ENCODE measurements at places on chromosomes 12 and 14.

DNA sequence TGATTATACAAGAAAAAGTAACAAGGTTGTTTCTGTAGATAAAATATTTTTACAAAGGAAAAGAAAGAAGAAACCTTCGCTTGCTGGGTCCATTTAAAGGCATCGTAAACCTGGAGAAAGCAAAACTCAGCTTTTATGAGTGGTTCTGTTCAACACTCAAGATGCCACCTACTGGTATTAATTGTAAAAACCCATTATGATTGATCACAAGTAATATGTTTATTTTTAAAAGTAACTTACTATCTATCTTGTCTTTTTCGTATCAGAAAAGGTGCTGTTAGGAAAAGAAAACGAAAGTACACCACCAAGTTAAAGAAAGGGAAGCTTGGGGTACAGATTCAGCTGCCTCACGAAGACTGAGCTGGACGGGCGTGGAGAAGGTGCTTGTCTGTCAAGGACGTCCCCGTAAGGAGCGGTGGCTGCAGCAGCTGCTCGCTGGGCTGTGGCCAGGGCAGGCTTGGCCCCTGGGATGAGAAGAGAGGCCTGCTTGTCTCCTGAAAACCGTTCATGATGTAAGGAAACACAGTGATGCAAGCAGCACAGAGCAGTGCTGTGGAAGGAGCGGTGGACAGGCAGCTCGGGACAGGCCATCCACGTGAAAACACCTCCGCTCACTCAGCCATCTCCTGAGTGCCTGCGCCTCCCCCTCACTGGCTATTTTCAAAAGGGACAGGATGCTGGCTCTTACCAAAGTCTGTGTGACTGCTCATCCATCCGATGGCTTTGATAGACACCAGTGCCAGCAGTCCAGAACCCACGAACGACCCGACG lies 25.0 kb downstream of the SLC15A4 start:
- DNase-seq = no peak

DNA sequence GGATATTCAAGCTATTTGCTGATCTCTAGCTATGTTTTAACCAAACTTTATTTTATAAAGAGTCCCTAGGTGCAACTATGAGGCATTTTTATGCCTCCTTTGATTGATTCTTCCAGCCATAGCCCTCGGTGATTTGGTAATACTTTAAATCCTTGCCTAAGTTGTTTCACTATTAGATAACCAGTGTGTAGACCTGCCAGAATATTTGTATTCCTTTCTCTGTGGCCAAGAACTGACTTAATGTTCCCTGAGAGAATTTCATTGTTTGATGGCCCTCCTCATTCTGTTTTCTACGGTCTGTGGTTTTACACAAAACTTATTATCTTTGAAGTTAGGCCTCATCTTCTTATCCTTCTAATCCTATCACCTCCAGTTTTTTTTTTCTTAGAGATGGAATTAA lies 109.7 kb upstream of the MDGA2 start:
- DNase-seq = no peak

GRCh38 chr14:22689199-22689598 lies 45.0 kb upstream of the OR6J1 start:
- DNase-seq = no peak

DNA sequence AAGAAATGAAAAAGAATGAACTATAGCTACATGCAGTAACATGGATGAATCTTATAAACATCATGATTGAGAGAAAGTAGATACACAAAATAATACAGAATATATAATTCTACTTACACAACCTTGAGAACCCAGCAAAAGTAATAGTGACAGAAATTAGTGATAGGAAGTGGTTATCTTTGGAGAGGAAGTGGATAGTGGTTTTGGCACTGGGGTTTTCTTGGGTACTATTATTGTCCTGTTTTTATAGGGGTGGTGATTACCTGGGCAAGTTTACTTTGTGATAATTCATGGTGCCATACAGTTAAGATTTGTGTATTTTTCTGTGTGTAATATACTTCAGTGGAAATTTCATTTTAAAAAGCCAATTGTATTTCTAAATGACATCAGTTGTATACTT lies 352.7 kb downstream of the AEBP2 start:
- no peak for DNase-seq

DNA sequence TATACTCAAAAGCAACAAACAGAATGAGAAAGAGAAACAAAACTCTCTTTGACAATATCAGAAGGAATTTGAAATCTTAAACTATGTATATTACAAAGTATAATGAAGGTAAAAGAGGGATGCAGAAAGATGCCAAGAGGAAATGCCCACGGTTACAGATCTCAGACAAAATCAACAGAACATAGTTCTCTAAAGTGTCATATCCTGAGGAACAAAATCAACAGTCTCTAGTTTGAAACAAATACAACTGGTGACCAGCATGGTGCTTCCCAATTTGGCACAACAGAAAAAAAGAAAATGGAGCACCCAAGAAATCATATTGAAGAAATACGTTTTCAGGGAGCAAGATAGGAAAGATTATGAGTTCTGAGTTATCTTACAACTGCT lies 116.5 kb downstream of the METTL25 start:
- no peak for DNase-seq

DNA sequence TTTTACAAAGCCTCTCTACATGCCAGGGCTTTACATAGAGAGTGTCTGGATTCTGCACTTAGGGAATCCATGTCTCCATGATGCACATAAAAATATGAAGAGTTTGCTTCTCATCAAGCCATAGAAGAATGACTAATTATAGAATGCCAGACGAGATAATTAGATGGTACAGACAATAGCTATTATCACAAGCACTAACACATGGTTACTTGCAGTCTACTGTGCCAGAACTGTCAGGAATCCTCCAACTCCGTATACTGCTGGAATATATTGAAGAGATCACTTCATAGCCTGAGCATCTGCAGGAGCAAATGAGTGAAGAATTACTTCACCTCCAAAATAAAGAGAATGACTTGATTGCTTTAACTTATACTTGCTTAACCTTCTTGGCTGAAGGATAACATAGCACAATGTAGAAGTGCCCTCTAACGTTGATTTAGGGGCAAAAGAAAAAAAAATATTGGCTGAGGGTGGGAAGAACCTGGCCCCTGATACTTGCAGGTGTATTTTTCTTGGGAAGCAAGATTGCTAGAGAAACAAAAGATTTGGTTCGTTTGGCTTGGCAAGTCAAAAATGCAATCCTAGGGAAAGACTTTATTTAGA lies 272.8 kb upstream of the FAR2 start:
- no peak for DNase-seq

DNA sequence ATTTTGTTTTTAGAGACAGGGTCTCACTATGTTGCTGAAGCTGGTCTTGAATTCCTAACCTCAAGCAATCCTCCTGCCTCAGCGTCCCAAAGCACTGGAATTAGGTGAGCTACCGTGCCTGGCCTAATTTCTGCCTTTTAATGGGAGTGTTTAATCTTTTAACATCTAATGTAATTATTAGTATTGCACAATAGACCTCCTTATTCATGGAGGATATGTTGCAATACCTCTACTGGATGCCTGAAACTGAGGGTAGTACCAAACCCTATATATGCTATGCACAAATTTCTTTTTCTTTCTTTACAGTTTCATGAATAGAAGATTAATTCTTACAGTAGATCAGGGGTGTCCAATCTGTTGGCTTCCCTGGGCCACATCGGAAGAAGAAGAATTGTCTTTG lies 47.8 kb downstream of the MYRFL start:
- no peak for DNase-seq

GRCh38 chr14:89807151-89807550 lies 147.4 kb downstream of the EFCAB11 start:
- DNase-seq = no peak

DNA sequence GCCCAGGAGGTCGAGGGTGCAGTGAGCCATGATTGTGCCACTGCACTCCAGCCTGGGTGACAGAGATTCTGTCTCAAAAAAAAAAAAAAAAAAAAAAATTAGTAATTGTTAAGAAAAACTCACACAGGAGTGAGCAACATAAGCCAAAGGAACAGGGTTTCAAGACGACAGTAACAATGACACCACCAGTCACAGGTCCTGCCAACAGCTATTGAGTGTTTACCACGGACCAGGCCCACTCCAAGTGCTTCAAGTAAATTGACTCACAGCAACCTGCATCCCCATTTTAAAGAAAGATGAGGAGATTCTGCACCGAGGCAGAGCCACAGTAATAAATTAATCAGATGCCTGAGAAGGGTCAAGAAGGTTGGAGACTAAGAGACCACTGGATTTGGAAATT lies 194.5 kb downstream of the DPF3 start:
- DNase-seq = no peak

DNA sequence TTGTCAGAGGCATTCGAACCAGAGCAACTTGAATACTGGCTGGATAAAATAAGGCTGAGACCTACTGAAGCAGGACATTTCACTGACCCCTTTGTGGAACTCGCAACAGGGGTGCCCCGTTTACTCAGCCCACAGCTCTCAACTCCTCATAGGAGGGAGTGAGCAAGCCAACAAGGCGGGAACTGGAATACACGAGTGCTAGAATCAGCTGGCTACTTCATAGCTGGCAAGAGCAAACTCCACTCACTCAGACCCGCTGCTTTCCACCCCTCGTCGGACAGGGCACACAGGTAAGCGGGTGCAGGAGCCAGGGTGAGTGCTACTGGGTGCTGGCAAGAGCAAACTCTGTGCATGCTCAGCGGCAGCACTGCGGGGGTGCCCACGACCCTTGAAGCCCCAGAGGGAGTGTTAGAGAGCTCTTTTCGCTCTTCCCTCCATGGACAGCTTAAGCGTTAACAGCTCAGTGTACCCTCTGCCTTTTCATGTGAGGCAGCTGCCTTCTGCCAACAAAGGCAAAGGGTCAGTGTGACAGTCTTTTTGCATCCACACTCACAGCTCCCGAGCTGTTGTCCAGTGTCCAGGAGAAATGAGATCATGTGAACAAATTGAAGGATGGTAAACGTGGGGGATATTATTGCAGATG lies 15.7 kb downstream of the CAPZA3 start:
- DNase-seq = peak; percentile 45

- no peak for DNase-seq
These were observed 54.5 kb upstream of the MAX start for GRCh38 chr14:65156568-65157366.

DNA sequence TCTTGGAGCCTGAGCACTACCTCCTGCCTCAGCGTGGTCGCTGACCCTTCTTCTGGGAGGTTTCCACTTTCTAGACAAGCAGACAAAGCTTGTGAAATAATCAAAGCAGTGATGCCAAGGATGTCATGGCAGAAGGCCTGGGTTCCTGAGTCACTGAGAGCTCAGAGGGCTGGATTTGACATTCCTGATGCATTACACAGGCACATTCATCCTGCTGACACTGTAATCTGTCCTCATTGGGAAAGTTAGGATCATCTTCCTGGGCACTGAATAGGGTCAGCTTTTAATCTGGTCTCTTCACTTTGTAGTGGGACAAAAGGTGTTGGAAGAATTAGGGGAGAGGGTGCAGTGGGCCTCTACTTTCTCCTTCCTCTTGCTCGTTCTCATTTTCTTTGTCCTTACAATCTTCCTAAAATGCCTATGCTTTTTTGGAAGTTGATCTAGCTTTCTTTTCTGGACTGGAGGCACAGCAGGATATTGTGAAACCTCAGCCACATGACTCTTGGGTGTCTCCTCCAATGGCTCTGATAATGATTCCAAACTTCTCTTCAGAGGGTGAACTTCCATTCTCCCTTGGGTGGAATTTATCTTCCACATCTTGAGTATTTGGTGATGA lies 29.6 kb downstream of the EEA1 start:
- DNase-seq = no peak

DNA sequence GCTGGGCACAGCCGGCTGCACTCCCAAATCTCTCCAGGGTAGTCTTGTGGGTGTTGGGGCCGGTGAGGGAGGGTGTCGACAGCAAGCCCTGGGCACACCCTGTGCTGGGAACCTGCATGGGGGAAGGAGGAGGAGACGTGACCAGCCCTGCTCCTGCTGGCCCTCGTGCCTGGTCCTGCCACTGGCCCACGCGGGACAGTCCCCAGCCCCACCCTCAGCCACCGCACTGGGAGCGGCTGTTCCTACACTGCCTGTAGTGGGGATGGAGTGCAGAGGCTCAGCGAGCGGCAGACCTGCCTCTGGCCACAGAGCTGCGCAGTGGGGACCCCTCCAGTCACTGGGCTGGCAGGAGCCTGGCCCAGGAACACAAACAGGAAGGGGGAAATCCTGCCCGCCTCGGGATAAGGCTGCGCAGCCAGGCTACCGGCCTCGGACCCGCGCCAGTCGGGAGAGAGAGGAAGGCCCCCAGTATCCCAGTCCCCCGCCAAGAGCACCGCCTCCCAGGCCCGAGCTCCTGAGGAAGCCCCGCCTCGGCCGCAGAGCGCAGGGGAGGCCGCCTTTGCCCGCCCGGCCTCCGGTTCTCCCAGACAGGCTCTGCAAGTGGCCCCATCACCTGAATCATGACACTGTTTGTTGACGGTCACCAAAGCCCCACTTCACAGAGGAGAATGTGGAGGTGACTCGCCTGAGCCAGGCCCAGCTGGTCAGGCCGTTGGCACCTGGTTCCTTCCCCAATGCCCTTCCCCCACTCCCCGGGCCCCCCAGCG lies 10.6 kb downstream of the AHNAK2 start:
- DNase-seq = no peak

- no peak for DNase-seq
These were observed at the start of gene EID3 for GRCh38 chr12:104303538-104304151. Gene EID3, plus strand, starts transcription at chr12:104303739. Its CDS starts 196 bp downstream, at chr12:104303935.

GRCh38 chr12:52818388-52818787 lies 4.5 kb upstream of the KRT4 start:
- DNase-seq = peak; percentile 44

- DNase-seq = no peak
These were observed 15.0 kb upstream of the MGP start for GRCh38 chr12:14900521-14901227.

DNA sequence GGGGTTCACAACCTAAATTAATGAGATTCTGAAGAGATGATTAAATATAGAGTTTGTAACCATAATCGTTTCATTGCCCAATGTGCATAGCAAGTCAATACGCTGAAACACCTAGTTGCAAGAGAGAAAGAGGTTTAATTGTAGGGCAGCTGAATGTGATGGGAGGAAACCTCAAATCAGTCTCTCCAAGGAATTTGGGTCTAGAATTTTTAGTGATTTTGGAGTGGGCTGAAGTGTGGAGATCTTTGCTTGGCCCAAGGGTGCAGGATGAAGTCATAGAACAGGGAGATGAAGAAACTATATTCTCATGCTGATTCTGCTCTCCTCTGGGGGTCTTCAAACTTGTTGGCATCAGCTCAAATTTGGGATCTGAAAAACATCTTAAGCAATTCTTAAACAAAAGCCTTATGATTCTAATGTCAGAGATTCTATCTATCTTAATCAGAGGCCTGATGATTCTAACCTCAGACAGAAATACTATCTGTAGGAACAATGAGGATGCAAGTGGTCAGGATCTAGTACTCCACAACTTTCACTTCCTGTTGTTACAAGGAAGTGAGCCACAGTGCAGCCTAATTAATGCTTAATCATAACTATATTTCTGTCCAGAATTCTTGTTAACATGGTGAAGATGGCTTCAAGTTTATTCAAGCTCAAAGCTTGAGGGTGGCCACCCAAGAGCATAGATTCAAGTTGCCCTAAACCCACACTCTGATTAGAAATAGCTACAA lies 80.2 kb upstream of the FUT8 start:
- no peak for DNase-seq

GRCh38 chr12:30529489-30530269 lies 166.0 kb downstream of the IPO8 start:
- DNase-seq = no peak

- no peak for DNase-seq
These were observed 42.1 kb upstream of the CFAP54 start for GRCh38 chr12:96447256-96447655.
